ENCODE measurements at places on chromosomes 2 and 18.

DNA sequence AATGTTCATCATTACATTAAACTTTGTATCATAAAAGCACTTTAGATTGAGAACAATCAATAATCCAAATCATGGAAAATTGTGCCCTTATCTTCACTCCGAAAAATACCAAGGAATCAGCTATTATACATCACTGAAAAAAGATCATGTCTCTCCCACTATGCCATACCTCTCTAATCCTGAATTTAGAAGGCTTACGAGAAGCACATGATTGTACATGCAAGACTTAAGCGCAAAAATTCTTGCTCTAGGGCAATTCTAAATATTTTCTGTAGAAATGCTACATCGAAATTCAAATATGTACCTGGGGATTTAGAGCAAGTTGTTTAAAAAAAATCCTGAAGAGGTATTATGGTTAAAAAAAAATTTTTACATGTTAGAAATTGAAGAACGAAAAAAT lies 1.3 kb downstream of the CYTIP start:
- DNase-seq: no peak

GRCh38 chr2:120346026-120346666 lies at the start of gene INHBB:
TSS of gene INHBB (plus strand) at chr2:120346136. CDS start at chr2:120346189, 53 bp downstream.
- DNase-seq: no peak

- no peak for DNase-seq
Observed at GRCh38 chr2:137893145-137893544, 71.1 kb upstream of the HNMT start.

DNA sequence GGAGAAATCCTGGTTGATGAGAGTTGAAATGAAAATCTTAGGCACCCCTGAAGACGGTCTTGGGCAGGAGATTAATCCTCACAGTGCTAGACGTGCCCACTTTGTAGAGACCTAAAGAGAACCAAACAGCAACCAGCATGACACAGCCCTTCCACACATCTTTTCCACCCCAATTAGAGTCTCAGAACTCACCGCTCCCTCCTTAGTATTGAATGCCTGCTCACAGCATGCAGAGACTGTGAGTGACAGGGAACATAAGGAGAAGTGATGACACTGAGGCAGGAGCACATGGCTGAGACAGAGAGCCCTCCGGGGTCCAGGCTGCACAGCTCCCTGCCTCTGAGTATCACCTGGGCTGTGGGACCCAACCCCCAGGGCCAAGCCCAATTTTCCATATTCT lies 367.6 kb downstream of the EIPR1 start:
- no peak for DNase-seq

DNA sequence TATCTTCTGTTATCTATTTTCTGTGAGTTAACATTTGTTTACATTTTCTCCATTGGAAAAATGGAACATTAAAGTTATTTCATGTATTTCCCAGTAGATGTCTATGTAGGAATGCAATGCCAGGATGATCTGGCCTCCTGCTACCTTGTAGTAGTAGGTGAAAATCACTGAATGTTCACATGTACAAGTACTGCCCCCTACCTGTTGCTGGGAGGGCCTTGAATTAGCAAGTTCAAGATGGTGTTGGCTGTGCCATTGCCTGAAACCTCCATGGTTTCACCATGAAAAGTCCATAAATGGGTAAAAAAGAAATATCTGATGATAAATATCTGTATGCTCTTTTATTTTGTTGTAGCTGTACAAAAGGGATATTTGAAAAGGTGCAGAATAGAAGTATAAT lies 30.7 kb downstream of the XRCC5 start:
- DNase-seq: no peak

DNA sequence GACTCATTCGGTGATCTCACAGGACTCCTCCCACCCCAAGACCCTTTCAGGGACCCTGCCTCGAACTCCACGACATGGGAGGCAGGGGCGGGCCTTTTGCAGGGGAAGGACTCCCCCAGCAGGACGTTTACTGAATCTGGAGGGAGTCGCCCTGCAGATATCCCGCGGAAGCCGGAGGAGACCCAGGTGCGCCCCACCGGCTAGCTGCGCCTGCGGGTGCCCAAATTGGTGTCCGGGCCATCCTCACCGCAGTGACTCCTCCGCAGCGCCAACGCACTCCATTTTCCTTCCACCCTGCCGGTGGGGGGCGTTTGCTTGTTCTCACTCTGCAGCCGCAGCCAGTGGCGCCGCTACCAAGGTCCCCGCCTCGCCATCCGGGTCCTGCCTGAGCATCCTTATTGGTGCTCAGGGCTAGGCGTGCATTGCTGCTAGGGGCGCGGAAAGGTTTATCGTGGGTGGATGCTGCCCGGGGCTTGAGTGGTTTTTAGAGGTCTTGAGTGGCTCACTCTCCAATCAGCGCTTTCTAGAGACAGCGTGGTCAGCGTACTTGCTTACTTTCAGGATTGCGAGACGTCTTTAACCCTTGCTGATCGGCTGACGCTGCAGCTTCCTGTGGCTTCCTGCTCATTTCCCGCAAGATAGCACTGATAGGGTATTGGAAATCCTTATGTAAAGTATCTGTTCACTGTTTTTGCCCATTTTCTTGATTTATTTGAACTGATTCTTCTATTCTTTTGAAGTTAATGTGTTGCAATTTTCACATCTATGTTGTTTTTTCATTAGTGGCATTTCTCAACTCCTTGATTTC lies 81.4 kb downstream of the BIN1 start:
- peak; percentile 65 for DNase-seq

Measured in renal pelvis (tissue), 12 donors.